NCI-H187 treated with DMSO at 0.1 percent for 48 hours (cell line): ENCODE measurements at places on chromosomes 2 and 18.

- DNase-seq, result no peak
Measured at GRCh38 chr2:102473020-102473419, at the start of gene SLC9A4. TSS of gene SLC9A4 (plus strand) at chr2:102473226. CDS start at chr2:102473760, 534 bp downstream.

- no peak for DNase-seq
Measured at GRCh38 chr18:383135-383534, 115.3 kb upstream of the THOC1 start.

DNA sequence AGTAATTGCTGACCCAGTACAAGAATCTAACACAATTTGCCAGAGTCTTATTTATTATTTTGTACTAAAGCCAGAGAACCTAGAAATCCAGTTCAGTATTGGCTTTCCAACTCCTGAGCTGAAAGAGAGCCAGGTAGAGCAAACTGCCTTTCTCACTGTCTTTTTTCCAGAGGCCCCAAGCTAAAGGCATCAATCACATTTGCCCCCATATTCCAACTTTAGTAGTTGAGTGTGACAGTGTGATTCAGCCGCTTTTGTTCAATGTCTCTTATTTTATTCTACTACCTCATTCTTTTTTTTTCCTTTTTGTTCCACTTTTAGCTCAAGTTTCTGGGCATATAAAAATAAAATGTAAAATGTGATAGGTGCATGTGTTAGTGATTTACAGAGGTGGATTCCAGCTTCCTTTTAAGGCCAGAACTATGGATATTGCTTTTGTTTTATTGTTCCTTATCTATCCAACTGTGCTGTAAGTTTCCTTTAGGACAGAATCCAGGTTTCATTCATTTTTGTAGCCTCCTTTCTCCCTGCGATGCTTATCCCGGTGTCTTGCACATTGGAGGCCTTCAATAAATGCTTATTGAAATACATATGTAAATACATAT lies 153.0 kb downstream of the ZEB2 start:
- DNase-seq, result no peak

- no peak for DNase-seq
Measured at GRCh38 chr2:29700560-29700959, 220.8 kb downstream of the ALK start.

GRCh38 chr2:98464772-98465310 lies 20.2 kb downstream of the INPP4A start:
- no peak for DNase-seq

DNA sequence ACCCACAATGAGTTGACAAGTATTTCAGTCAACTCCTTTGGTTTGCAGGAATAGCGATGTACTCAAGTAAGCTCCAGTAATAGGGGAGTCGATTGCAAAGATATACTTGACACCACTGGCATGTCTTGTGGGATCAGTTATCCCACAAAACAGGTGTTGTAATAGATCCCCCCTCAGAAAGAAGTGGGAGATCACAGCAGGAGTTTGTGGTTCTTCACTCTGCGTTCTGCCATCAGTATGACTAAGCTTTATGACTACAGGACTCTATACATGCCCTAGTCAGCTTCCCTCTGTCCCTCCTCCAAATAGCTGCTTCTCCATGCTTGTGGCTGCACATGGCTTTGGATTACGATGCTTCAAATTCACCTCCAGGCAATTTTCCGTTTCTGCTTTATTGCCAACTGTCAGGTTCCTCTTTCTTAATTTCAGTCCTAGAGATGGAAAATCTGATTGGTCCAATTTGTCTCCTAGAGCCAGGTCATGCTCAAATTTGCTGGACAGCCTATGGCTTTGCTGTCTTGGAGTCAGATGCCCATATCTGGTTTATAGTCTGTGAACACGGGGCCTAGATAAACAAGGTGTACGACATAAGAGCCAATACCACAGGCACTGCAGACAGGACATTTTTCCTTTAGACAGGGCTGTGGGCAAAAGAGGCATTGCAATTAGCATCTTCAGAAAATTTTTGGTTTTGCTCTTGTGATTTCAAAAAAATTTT lies 221.7 kb downstream of the PAX3 start:
- no peak for DNase-seq

DNA sequence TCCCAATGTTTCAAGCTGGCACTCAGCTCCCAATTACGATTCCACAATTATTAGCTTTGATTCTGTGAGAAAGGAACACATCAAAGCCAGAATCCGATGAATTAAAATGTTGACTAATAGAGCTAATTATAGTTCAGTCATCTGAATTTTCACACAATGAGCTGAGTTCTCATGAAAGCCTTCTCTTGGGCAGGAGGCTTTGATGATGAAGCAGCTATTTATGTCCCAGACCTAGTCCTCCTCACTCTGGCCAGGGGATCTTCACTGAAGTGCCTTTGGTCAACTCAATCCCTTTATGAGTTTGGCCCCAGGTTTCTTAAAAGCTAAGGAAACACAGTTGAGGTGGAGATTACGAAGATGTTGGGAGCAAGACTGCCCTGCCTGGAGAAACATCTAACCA lies 74.7 kb upstream of the PPM1B start:
- DNase-seq, result no peak

DNA sequence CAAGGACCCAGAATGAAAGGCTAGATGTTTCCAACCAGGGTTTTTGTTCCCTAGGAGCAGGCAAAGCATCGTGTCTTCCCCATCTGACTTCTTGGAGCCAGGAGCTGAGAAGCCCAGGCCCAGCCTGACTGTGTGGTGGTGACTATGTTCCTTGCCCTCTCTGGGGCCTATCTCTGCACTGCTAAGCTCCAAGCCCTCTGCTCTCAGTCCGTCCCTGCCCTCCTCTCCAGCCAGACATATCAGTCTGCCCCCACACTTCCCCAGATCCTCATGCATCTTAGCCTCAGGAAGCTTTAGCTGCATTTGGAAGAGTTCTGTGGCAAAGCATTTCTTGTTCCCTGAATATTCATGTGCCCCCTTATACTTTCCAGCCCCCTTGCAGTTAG lies 196.6 kb downstream of the CYP26B1 start:
- no peak for DNase-seq

GRCh38 chr2:52940101-52940500 lies 827.5 kb upstream of the CHAC2 start:
- no peak for DNase-seq

DNA sequence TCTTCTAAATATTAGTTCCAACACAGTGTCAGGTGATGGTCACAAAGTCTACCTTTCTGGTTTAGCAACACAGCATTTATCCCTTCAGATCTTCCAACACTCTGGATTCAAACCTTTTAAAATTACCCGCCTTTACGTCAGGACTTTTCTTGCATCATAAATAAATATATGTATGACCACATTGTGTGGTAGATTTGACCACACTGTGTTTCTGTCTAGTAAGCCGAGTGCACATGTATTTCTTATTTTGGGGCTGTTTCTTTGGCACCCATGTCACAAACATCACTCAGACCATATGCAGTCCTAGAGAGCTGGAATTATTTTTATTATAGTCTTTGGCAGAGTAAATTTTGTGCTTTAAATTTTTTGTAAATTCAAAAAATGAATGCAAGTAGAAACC lies 172.1 kb downstream of the ANKRD44 start:
- DNase-seq, result no peak

GRCh38 chr2:114580691-114581090 lies 138.2 kb downstream of the DPP10 start:
- DNase-seq, result no peak

DNA sequence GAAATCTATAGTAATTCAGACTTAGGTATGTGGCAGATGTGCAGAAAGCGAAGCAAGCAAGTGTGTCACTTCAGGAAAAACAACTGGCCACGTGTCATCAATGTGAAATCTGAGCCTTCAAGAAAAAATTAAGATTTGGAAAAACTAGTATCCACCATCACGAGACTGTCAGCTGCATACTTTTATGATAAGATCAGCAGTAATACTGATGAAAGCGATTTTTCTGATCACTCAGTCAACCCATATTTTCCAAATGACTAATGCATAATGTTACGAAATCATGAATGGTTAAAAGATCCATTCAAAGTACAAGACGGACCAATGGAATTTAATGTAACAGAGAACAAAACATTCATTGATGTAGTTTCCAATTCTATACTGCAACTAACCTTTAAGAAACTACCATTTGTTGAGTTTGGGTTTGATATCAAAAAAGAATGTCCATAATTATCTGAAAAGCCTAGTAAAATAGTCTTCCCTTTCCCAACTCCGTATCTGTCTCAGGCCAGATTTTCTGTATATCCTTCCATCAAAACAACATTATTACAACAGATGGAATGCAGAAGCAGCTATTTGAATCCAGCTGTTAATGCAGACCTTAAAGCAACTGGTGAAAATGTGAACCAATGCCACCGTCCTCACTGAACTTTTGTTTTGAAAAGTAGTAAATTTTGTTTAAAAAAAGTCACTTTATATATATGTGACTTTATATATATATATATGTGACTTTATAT lies 17.0 kb upstream of the BCL2 start:
- no peak for DNase-seq

- DNase-seq, result no peak
Measured at GRCh38 chr2:175372704-175373701, 191.5 kb upstream of the ATP5MC3 start.

GRCh38 chr2:59903994-59904544 lies 649.4 kb downstream of the BCL11A start:
- DNase-seq, result no peak

DNA sequence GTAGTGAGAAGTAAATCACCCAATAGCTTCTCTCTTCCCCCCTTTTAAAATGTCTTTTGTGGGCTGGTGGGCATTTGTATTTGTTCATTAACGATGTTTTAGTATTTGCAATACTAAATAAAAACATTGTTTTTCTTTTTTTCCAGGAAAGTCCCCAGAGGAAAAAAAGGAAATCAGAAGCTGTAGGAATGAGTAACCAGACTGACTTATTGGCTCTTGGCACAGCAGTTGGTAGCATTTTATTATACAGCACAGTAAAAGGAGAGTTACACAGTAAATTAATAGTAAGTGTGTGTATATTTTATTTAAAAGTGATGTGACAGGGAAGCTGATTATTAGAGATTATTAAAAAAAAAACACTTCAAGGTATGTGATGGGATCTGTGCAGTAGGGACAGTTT lies 7.4 kb downstream of the WDR43 start:
- DNase-seq, result no peak

DNA sequence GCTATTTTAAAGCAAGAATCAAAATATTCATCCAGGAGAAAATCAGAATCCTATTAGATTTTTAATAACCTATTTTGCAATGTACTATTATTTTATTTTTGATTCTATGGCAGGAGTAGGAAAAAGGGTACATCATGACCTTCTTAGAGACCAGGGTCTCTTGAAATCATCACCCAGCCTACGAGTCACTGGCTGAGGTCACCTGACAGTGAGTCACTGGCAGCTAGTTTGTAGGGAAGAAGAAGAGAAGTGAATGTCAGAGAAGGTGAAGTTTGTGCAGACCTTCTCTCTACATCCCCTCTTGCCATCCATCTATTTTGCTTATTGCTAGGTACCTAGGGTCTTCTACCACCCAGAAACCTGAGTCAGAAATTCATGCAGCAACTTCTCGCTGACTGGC lies 144.2 kb downstream of the ALK start:
- DNase-seq, result no peak

DNA sequence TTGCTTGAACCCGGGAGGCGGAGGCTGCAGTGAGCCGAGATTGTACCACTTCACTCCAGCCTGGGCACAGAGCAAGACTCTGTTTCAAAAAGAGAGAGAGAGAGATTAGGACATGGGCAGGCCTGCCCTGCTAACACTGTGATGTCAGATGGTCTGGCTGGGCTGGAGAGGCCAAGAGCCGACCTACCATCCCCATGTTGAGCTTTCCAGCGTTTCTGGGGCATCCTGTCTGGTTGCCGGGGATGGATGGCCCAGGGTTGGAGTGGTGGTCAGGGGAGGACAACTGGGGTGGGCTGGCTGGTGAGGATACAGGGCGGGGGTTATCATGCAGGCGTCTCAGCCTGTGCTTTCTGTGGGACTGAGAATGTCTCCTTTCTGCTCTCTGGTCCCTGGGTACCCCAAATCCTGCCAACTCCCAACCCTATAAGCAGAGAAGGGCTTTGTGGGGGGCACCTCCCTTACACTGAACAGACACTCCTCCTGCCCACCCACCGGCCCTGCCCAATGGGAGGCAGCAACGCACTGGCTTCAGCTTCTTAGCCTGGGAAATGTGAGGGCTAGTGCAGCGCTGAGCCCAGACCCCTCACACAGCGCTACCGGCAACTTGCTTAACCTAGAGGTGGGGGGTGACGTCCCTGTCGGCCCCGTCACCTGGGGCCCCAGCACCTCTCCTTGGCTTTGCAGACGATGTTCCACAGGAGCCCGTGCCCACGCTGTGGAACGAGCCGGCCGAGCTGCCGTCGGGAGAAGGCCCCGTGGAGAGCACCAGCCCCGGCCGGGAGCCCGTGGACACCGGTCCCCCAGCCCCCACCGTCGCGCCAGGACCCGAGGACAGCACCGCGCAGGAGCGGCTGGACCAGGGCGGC lies 5.4 kb downstream of the SNORC start:
- DNase-seq, result no peak

- no peak for DNase-seq
Measured at GRCh38 chr2:1744446-1745170, at the start of gene PXDN. TSS of gene PXDN (minus strand) at chr2:1744515. CDS start at chr2:1744455, 60 bp downstream.

DNA sequence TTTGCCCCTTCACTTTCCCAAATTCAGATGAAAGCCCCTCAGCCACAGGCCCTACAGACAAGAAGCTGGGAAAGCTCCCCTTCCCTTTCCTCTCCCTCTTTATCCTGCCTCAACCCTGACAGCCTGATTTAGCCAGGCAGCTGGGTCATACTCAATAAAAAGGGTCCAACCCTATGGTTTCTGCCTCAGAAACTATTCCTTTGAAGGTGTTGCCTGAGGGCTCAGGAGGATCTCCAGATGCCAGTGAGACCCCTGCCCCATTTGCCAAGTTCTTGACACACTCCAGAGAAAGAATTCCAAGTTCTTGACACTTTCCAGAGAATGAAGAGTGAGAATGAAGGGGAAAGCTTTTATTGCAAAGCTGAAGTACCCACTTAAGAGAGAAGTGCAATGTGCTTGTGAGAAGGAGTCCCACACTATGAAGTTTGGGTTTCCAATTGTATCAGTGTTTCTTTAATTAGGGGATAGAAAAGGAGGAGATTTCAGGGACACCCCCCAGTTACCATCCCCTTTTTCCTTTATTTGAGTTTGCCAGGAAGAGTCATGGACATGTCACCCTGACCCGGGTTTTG lies 576.2 kb downstream of the METTL4 start:
- no peak for DNase-seq

- no peak for DNase-seq
Measured at GRCh38 chr2:212672186-212672585, 133.6 kb upstream of the ERBB4 start.
